ENCODE measurements at places on chromosomes 3 and 15. TPM values are rescaled to one million over a fixed set of nuclear protein-coding genes. Genes with fewer than 3 reads are reported as not detected.

Gene AHSG
- total RNA-seq = not detected

Gene LRTM1
- total RNA-seq = not detected

Gene SERINC4
- 0.42 TPM for total RNA-seq

DNA sequence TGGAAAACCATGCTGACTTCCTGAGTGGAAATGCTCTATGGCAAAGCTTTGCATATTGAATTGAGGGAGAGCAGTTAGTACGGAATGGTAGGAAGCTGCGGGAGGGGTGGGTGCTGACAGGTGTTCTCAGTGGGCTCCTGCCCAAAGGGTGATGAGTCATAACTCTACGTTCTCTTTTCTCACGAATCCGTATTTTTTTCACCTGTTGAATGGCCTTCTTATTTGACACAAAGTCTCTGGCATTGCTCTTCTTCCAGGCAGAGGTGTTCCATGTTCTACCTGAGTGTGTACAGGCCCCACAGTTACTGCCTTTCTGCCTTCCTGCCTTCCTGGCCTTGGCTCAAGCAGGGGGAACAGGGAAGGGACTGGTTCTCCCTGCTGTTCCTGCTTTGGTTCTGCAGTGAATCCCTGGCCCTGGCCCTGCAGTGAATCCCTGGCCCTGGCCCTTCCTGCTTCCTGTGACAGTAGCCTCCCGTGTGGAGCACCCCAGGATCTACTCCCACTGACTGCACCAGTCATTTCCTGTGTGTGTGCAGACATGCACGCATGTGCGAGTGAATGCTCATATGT lies 31.9 kb downstream of the TRAK1 start:
- DNase-seq = peak; percentile 12

DNA sequence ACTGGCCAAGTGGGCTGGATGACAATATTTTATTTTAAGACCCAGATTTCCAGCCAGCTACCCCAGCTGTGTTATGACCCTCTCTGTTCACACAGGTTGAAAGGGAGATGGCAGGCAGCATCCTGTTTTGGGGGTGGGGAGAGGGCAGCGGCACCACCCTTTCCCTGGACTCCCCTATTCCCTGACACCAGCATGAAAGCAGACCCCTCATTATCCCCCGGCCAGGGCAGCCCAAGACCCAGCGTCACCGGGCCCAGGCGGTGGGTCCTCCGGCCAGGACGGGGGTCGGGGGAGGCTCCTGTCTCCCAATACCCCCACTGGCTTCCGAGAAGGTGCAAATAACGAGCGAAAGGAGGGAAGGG lies 127.6 kb upstream of the MEF2A start:
- DNase-seq = no peak

- DNase-seq = no peak
These were observed 404.1 kb downstream of the EPHB1 start for GRCh38 chr3:135199137-135199536.

DNA sequence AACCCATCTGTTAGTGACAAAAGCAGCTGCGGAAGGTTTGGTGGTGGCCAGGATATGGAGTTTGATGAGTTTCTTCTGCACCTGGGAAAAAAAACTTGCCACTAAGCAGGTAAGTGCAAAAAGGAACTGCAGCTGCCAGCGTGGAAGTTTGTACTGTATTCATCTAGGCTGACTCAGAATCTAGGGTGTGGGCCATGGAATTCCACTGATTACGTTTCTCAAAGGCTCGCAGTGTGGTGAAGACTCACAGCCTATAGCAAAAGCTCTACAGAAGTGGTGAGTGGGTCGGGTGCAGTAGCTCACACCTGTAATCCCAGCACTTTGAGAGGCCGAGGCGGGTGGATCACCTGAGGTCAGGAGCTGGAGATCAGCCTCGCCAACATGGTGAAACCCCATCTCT lies 334.6 kb upstream of the GRM7 start:
- DNase-seq = no peak

- no peak for DNase-seq
These were observed 14.9 kb downstream of the ARL8B start for GRCh38 chr3:5136919-5137429.

DNA sequence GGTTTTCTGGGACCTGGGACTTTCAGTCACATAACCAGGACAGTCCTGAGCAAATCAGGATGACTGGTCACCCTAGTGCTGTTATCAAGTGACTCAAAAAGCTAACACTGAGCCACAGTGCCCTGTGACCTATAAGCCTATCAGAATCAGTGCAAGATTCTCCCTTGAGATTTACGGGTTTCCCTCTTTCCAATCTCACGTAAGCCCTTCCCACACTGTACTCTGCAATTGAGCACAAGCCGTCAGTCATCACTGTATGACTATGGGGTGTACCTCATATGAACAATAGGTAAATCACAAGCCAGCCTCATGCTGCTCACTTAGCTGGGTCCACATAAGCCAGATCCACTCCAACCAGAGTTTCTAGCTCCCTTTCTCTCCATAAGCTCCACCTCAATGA lies 21.0 kb upstream of the CLDN18 start:
- DNase-seq = no peak
